ENCODE measurements at places on chromosomes 5 and 9.

- DNase-seq: no peak
These were observed 104.3 kb upstream of the SIMC1 start for GRCh38 chr5:176133877-176134276.

DNA sequence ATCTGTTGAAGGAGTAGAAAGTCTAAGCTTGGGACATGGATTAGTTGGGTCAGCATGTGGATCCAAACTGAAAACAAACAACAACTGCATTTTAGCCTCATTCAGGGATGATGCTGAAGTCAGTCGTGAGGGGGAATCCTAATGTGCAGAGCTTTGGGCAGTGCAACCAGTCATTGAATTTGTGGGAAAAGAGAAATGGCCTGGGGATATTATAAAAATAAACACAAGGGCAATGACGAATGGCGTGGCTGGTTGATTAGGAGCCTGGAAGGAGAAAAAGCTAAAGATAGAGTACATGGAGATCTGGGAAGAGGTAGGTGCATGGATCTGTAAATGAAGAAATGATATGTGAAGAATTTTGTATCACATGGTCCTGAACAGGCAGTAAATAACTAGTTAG, 477.6 kb downstream of the TLE1 start:
- DNase-seq: no peak

GRCh38 chr5:54387659-54388232, 67.8 kb upstream of the HSPB3 start:
- no peak for DNase-seq

- no peak for DNase-seq
These were observed 3.8 kb upstream of the NACC2 start for GRCh38 chr9:136098844-136099243.

GRCh38 chr5:148387325-148387724, 3.6 kb downstream of the FBXO38 start:
- DNase-seq: no peak

- DNase-seq: no peak
These were observed 612 bp upstream of the ATG10 start for GRCh38 chr5:81971111-81971711.

- DNase-seq: no peak
These were observed 388 bp downstream of the ANKS6 start for GRCh38 chr9:98795970-98796363.

- no peak for DNase-seq
These were observed 92.8 kb downstream of the NFIB start for GRCh38 chr9:14221119-14221518.

GRCh38 chr5:63043792-63044191, 465.2 kb downstream of the LRRC70 start:
- DNase-seq: no peak

DNA sequence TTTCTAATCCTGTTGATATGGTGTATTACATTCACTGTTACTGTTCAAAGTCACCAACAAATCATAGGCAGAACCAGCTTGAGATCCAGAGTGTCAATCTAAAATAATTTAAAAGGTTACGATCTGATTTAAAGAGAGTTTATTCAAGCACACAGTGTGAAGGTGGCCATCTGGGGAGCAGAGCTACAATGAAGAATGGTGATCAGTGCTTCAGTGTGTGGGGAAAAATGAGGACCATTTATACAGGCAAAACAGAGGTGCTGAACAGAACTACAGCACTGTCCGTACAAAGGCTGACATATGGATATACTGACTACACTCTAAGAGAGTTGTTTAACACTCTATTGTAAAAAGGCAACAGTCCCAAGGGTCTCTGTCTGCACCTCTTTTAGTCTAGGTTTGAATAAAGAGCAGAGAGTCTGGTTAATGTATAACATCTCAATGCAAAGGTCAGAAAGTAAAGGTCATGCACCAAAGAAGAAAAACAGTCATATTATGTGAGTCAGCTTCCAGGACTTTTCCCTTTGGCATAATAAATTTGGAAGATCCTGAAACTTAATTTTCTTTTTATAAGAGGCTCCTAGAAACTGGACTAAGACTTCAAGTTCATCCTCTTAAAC, 29.7 kb upstream of the TDRD7 start:
- no peak for DNase-seq

GRCh38 chr5:40006260-40006659, 581.5 kb upstream of the DAB2 start:
- DNase-seq: no peak

GRCh38 chr5:11984196-11984595, 80.0 kb upstream of the CTNND2 start:
- no peak for DNase-seq

GRCh38 chr9:92289708-92290390, 3.6 kb downstream of the IARS1 start:
- no peak for DNase-seq

DNA sequence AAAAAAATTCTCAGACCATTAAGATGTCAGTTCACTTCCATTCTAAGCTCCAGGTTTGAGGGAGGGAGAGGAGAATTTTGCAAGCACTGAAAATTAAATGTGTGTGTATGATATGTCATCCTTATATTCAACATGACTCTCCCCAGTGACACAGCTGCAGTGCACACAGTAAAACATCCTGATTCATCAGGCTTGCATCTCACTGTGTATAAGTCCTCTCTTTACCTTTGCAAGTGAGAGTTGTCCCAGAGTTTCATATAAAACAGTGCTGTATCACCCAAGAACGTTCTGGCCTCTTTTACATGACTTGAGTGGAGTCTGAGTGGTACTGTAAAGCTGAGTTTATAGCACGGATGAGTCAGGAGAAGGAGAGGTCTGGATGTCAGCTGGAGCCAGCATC, 50.0 kb downstream of the DMRT2 start:
- no peak for DNase-seq

DNA sequence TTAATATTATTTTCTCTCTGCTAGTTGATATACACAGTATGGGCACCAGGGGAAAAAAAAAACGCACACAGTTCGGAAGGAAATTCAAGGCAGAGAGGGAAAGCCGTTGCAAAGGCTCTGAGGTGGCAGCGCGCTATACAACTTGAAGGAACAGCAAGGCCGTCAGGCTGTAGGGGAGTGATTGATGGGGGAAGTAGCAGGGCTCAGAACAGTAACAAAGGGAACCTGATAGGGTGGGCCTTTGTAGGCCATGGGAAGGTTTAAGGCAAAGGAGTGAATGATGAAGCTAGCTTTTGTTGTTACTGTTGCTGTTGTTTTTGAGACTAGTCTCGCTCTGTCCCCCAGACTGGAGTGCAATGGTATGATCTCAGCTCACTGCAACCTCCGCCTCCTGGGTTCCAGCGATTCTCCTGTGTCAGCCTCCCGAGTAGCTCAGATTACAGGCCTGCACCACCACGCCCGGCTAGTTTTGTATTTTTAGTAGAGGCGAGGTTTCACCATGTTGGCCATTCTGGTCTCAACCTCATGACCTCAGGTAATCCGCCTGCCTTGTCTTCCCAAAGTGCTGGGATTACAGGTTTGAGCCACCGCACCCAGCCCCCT, 27.0 kb downstream of the AQP7 start:
- DNase-seq: no peak

DNA sequence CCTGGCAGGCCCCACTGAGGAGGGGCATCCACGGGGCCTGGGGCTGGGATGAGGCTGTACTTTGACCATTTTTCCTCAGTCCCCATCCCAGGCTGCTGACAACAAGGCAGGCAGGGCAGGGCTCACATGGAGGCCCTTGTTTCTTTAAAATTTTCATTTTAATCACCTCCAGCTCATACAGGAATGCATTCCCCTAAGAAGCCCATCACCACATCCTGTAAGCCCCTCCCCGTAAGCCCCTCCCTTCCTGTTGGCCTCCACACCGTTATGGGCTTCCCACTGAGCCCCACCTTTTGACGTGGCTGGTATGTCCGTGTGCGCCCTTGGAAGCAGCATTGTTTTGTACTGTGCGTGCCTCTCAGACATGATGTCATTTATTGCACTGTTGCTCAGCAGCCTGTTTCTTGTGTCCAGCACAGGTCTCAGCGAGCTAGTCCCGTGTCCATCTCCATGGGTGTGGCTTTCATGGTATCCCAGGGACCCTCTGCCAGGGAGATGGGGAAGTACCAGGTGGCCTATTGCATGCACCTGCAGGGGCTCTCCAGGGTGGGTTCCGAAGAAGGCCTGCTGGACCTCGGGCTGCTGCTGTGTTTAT, 22.4 kb downstream of the PHF2 start:
- DNase-seq: no peak

DNA sequence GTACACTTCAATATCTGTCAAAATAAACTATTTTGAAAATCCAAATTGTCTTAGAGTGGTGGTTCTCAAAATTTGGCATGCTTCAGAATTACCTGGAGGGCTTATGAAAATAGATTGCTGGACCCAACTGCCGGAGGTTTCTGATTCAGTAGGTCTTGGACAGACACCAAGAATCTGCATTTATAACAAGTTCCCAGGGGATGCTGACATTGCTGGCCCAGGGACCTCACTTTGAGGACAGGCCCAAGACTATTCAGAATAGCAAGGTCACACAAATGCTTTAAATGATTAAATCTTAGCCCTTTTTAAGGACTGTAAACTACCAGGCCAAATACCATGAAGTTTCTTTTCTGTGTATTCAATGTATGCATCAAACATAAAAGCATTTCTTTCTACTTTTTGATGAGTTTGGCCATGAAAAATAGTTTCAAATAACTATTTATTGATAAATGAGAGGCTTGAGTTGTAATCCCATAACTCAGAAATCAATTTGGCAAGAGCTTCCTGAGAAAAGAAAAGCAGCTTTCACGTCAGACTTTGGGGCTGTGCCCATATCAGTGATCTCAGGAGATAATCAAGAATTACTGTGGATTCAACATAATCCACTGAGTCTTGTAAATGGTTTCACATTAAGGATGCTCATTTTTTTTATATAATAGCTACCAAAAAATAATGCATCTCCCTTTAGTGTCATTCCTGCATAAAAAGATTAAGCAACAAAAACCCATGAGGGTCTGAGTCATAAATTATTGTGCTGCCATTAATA, 191.4 kb downstream of the FRMD3 start:
- no peak for DNase-seq

GRCh38 chr5:160230686-160231527, 1.6 kb downstream of the FABP6 start:
- no peak for DNase-seq
